ENCODE measurements at places on chromosomes 5 and 9.
A peak's percentile ranks its signal among the peaks of the same experiment; 100 is the strongest.

DNA sequence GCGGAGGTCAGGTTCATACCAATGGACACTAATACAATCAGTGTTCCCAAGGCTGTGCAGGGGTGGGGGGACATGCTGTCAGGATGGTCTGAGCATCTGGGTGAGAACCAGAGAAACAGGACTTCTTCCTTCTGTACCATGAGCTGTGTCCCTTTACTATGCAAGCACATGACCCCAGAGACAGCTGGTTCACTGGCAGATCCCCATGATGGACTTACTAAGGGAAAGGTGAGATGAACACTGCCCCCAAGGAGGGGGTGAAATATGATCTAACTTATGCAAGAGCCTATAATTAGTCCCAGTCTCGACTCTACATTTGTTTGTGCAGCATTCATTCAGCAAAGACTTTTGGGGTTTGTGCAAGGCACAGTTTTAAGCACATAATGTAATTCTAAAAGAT, 91.4 kb downstream of the LIFR start:
- no peak for DNase-seq

DNA sequence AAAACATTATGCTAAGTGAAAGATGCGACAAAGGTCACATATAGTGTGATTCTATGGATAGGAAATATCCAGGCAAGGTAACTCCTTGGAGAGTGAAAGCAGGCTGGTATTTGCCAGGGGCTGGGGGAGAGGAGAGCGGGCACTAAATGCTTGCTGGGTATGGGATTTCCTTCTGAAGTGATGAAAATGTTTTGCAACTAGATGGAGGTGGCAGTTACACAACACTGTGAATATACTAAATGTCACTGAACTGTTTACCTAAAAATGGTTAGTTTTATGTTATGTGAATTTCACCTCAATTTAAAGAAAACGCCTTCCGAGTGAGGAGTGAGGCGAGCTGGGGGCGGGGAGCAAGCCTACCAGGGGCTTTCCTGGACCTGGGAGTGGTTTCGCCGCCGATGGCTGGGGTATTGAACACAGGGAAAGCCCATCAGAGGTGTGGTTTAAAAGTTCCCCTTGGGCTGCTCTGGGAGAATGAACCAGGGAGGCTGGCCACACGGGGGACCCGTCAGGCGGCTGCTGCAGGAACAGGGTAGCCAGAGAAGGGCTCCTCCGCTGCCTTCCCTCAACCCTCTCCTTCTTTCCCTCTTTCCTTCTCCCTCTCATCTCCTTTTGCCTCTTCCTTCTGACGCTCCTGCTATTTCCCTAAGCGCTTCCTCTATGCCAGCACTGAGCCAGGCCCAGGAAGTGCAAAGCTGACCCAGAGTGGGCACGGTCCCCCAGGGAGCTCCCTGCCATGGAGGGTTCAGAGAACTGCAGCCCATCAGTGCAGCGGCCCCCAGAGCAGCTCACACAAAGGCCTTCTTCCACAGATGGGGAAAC, 4.9 kb downstream of the AKNA start:
- DNase-seq = no peak

DNA sequence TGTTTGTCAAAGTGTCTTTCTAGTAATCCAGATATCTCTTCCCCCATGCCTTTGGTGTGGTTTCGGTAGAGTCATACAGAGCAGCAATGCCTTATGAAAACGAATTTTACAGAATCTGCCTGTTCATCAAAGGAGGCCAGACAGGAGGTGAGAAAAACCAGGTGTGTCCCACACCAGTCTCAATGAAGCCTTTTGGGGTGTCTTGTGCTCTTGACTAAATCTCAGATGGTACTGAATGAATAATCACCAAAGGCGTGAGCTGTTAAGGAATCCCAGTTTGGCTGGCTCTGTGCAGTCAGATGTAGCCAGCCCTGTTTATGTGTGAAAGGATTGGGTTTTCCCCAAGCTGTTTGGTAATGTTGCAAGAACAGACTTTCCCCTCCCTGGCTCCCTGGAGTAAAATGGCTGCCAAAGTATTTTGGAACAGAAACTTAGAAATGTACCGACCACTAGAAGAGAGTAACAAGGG, 70.8 kb upstream of the CDKN2B start:
- no peak for DNase-seq

- DNase-seq = peak; percentile 12
Measured at GRCh38 chr9:4297786-4298254, 2.0 kb downstream of the GLIS3 start.

GRCh38 chr5:75509546-75509945, 1.9 kb downstream of the CERT1 start:
- DNase-seq = no peak

DNA sequence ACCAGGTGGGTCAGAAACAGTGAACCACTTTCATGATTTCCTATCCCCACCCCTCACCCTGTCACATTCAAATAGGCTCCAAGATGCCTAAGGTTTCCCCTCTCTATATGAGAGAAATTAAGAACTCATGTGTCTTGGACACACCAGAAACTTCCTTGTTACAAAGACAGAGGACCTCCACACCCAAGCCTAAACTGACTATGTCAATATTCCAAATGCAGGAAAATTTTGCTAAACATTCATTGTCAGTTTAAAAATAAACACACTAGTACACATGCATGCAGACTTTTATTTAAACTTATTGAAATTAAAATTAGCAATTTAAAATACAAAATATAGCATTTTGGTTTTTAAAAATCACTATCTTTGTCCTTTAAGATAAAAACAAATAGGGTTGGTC, 26.2 kb downstream of the SKIC3 start:
- DNase-seq = no peak

- DNase-seq = no peak
Measured at GRCh38 chr9:7439355-7439995, 360.1 kb downstream of the DMAC1 start.

GRCh38 chr9:93111371-93112115, 15.5 kb downstream of the CARD19 start:
- DNase-seq = no peak

DNA sequence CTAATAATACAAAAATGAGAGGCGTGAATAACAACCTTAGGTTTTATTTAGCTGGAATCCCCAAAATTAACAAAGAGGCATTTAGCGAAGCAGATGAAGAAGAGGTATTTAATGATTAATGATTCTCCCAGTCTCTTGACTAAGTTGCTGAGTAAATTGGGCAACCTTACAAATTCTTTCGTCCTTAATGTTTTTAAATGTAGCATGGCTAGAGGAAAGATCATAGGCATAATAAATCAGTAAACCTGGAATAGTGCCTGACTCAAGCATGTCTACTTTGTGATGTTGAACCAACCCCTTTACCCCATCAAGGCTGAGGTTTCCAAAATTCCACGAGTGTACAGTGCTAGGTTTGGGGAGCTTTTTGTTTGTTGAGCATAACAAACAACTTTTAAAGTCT, 7.9 kb downstream of the BHMT start:
- no peak for DNase-seq

- no peak for DNase-seq
Measured at GRCh38 chr5:120873083-120873482, 409.0 kb downstream of the PRR16 start.

DNA sequence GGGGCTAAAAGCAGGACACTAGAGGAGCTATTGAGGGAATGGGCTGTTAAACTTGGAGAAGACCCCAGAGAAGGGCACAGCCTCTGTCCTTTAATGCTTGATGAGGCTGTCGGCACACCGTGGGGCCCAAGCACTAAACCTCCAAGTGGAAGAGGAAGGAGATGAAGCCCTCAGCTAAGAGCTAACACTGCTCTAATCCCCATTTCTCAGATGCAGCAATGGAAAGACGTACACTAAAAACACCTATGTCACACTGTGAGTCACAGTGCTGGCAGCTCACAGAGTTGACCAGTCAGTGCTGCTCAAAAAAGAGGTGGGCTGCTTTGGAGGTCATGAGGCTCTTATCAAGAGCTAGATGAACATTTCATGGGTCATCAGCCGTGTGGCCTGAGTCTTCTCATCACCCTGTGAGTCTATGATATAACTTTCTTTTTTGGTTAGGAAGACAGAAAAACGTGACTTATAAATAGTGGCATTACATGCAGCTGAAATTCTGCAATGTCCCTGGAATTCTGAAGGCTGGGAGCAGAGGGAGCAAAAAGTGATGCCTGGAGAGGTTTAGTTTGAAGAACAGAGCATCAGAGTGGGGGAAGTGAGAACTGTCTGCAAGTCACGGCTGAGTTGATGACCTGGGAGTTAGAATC, 21.5 kb downstream of the TNFSF8 start:
- no peak for DNase-seq

DNA sequence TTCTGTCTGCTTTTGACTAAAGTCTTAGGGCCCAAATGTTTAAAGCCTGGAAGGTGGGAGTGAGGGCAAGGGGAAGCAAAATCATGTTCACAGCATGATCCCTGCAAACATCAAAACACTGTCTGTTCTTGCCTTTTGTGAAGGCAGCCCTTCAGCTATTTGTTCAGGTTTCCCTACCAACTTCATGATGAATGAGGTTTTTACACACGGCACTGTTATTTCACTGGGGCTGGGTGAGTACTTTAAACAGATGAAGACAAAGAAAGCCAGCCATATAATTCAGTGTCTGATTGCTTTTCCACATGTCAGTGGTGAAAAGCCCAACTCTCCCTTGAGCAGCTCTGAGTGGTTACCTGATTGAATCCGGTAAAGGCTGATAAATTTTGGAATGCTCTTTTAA, 224.7 kb upstream of the GRAMD2B start:
- DNase-seq = no peak

DNA sequence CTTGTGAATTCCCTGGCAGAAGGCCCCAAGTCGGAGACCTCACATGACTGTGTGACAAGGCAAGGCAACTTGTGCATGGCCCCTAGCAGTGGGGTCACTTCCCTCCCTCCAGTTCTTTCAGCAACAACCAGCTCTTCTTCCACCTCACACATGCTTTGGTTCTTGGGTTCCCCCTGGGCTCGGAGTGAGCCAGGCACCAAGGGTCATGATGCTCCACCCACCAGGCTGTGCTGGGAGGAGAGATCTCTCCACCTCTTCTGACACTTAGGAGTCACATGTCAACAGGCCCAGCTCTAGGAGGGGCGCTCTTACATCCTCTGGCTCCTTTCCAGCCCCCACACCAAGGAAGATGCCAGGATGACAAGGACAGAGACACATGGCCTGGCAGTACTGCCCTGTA, 56.7 kb downstream of the CDH6 start:
- no peak for DNase-seq

All from K562 (cell line).